ENCODE measurements at places on chromosomes 5 and 9.

DNA sequence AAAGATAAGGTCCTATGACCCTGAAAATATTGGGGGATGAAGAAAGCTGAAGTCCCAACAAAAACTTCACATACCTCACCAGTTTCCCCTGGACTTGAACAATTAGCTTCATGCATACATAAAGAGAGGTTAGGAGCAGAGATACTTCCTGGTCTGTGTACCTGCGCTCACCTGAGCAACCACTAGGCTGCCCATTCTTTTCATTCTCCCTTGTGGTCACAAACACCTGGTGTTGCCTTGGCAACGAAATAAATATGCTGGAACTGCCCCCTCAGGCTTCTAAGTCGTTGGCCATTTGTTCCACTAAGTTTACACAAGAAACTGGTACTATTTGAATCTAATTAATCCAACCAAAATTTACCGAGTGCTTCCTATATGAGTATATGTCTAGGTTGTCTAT lies 18.1 kb downstream of the OTP start:
- DNase-seq, result no peak

DNA sequence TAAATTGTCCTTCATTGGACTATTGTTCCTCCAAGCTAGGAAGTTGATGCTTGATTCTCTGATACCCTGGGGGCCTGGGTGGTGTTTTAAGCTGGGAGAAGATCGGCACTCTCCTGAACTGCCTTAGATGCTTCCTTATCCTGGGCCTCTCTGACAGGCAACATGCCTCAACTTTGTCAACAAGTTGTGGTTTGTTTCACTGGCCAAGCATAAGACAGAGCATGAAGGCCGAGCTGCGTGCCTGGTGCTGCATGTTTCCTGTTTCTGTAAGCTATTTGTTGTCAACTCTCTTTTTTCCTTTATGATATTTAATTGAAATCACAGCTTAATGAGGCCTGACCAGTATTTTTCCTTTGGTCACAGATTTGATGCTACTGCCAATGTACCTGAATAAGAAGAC lies 187.6 kb upstream of the TNC start:
- no peak for DNase-seq

GRCh38 chr5:3276896-3277295 lies 318.7 kb upstream of the IRX1 start:
- no peak for DNase-seq

- DNase-seq, result no peak
These were observed 263.4 kb downstream of the AUH start for GRCh38 chr9:91098203-91098850.

GRCh38 chr5:109553846-109554245 lies 135.9 kb upstream of the MAN2A1 start:
- no peak for DNase-seq

- DNase-seq, result no peak
These were observed 577 bp downstream of the TUT7 start for GRCh38 chr9:86353655-86354010.

DNA sequence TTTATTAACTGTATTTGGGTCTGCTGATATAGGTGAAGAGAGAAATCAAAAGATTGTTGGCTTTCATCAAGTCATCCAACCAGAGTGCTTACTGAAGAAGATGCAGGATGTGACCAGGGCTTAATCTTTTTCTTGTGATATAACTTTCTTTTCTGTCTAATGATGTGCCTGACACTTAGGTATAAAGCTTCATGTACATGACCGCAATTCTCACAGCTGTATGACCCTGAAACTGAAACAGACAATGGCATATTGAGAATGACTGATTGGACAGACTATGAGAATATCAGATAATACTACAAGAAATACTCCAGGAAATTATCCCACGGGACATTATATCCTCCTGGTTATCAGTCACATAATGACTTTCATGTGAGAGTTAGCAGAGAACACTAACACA lies 32.5 kb upstream of the FAM174A start:
- DNase-seq, result no peak

- DNase-seq, result no peak
These were observed 72.4 kb upstream of the NTRK2 start for GRCh38 chr9:84597131-84597530.

DNA sequence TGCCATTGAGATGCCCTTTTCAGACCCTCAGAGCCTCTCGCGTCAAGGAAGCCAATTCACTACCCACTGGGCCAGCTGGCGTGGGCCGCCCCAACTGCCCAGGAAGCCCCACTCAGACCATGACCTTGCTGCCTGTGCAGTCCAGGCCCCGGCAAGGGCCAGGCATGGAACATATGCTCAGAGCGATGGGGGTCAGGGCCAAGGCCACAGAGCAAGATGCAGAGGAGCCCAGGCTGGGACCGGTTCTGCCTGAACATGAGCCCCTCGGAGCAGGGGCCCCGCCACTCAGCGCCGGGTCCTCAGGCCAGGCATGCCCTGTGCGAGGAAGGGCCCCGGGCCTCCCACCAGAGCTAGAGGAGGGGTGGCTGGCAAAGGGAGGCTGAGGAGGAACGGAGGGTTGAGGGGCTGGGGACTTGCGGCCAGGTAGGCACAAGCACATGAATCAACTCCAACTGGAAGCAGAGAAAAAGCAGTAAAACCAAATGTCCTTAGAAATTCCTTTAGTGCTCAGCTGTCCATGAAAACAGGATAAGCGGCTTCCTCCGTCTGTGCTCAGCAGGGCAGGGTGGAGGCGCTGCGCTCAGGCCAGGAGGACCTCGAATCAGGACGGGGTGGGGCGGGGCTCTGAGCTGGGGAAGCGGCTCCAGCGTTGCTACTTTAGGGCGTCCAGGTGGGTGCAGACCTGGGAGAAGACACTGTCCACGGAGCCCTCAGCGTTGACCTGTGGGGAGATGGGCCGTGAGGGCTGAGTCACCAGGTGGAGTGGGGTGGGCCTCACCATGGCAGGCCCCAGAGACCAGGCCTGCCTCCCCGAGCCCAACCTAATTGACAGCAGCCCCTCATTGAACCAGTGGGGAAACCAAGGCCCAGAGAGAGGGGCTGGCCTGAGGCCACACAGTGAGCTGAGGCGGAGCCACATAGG lies 9.9 kb downstream of the AK1 start:
- no peak for DNase-seq

DNA sequence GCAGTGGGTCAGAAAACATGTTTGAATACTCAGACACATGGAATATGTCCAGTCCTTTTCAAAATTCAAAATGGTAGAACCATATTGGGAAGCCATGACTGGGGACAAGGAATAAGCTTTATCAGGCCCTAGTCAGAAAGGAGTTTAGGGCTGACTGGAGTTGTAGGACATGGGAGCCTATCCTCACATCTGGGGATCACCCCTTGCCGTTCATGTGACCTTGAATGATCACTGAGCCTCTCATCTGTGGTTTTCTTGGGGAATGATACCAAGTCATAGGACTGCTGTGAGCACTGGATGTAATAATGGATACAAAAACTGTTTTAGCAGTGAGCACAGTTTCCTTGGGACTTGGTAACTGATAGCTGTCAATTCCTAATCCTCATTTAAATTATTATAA lies 84.7 kb downstream of the IQGAP2 start:
- no peak for DNase-seq

DNA sequence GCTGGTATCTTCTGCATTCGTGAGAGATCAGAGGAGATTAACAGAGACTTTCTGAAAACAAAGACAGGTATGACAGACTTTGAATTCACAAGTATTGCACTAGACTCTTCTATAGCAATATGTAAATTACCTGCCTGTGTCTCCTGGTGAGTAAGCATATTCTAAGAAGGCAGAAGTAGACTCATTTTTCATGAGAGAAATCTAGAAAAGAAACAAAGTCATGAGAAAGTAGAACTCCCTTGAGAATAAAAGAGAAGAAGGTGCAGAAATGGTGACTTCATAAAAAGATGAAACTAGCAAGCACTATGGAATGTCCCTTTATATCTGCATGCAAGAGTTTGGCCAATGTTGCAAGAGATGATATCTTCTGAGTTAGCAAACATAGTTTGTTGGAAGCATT lies 419.8 kb downstream of the DMRT2 start:
- DNase-seq, result no peak

- DNase-seq, result peak; percentile 36
These were observed 14.1 kb downstream of the TRIM7 start for GRCh38 chr5:181190711-181191525.

- no peak for DNase-seq
These were observed 251.4 kb upstream of the GAS1 start for GRCh38 chr9:87198716-87199115.

DNA sequence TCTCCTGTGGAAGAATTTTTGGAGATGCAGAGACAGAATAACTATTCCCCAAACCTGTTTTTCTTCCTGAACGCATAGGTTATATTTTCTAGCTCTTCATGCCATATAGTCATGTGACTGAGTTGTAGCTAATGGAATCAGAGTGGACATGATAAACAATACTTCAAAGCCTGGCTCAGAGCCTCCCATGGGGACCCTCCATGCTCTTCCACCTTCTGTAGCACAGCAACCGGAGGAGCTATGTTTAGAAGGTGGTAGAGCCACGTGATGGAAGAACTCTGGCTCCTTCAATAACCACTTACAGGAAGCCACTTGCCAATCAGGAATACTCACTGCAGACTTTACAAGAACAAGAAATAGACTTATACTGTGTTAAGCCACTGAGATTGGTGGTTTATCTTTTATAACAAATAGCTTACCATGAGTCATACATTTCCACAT lies 39.2 kb downstream of the NADK2 start:
- no peak for DNase-seq

- DNase-seq, result no peak
These were observed 257.7 kb downstream of the GABRG2 start for GRCh38 chr5:162325143-162325727.
